ENCODE measurements at places on chromosomes 1 and 21.
A peak's percentile ranks its signal among the peaks of the same experiment; 100 is the strongest.

GRCh38 chr21:41742073-41742875, 24.6 kb downstream of the RIPK4 start:
- DNase-seq = no peak

DNA sequence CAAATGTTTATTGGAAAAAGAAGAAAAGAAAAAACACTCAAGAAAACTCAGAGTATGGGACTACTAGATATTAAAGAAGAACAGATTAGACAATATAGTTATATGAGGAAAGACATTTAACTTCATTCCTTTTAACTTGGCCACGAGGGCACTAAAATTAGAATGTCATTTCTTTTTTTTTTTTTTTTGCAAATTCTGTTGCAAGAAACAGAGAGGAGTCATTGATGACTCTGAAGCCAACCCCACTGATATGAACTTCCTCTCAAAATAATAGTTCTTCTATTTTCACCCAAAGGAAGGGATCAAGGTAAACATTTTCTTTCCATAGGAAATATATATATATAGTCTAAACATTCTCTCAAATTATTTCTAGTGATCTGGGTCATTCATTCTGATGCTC, 24.6 kb upstream of the PEX19 start:
- no peak for DNase-seq

GRCh38 chr1:163361123-163361934, 39.6 kb downstream of the NUF2 start:
- DNase-seq = peak; percentile 38

DNA sequence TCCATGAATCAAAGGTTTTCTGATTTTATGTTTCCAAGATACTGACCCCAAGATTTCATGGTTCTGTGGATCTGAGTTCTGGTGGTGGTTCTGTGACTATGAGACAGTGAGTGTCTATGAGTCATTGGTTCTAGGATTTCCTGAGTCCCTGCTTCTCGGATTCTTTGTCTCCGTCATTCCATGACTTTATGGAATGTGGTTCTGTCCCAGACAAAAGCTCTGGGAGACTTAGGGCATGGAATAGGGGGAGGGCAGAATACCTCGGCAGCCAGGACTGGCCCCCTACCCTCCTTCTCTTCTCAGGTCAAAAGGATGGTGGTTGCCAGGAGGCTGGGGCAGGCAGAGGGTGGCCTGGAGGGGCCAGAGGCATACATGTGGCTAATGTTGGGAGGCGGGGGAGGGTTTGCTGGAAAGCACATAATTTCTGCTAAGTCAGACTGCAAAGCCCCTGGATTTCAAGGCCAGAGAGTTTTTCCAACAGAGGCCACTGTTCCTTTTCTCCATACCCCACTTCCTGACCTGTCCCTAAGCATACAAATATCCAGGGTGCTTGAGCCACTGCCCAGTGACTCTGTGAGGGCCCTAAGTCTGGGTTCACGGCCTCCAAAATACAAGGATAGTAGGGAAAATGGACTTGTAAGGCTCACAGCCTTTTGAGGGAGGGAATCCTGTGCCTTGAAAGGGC, 17.2 kb downstream of the CDCP2 start:
- no peak for DNase-seq

- no peak for DNase-seq
These were observed 12.6 kb upstream of the BCAS2 start for GRCh38 chr1:114594046-114594445.

DNA sequence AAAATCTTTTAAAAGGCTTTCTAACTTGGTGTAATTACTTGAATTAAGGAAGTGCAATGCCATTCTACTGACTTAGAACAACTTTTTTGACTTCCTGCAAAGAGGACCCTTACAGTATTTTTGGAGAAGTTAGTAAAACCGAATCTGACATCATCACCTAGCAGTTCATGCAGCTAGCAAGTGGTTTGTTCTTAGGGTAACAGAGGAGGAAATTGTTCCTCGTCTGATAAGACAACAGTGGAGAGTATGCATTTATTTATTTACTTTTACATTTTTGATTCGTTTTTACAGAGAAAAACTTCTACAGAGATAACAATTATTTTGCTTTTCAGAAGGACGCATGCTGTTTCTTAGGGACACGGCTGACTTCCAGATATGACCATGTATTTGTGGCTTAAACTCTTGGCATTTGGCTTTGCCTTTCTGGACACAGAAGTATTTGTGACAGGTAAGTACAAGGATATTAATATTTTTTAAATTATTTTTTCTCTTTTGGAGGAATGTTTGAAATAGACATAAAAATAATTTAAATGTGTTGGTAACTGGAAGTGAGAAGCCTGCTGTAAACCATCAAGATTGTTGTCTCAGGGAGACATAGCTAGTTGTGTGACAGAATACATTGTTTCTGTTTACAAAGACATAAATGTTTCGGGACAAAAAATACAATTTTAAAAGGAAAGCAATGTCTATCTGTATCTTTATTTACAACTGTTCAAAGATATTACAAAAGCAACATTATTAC, at the start of gene PTPRC:
Gene PTPRC, plus strand, starts transcription at position 147 of the 742 bp plus-strand sequence. Its CDS starts 229 bp downstream, at position 376.
- DNase-seq = no peak

DNA sequence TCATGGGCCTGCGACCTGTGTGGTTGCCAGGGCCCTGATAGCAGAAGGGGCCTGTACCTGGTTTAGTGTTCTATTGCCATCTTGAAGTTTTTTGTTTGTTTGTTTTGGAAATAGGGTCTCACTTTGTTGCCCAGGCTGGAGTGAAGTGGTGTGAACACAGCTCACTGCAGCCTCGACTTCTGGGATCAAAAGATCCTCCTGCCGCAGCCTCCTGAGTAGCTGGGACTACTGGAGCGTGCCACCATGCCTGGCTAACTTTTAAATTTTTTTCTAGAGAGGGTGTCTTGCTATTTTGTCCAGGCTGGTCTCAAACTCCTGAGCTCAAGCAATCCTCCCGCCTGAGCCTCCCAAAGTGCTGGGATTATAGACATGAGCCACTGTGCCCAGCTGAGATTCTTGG, 72.9 kb downstream of the UBE2T start:
- DNase-seq = no peak

GRCh38 chr1:63203641-63204040, 118.7 kb upstream of the FOXD3 start:
- no peak for DNase-seq

DNA sequence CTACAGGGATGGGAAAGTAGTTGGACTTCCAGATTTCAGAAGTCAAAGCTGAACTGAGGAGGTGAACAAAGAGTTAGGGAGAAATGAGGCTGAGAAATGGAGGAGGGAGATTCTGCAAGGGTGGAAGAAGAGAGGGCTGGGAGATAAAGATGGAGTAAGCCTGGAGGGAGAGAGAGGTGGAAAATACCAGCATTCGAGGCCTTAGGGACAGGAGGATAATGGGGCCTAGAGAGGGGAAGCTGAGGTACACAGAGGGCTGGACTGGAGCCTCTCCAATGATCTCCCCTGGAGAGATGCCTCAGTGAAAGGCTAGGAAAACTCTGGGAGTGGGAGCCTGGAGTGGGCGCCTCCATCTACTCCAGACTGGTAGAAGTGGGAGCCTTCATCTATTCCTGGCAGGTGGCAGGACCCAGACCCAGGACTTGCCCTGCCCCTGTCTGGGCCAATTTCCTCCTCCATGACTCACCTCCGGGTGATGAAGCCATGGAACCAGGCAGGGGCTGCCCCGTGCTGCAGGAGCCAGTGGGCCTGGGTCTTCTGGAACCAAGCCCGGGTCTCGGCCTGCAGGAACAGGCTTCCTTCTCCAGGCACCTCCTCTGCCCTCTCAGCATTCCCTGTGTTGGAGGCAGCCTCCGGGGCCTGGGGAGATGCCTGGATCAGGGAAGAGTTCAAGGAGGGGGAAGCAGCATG, 1.9 kb downstream of the SH2D2A start:
- DNase-seq = no peak

DNA sequence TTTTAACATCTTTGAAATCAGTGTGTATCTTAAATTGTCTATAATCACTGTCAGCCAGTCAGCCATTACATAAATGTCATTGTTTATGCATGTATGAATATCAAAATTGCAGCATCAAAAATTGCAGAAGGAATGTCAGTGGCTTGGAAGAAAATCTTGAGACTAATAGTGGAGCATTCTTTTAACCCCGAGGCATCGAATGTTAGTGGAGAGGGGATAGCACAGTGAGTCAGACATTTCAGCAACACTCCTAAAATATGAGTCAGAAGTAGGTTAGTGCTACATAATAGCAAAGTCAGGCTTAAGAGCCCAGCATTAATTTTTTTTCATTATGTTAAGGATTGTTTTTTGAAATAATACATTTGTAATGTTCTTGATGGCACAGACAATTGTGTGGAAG, 45.5 kb downstream of the SNRPE start:
- no peak for DNase-seq

DNA sequence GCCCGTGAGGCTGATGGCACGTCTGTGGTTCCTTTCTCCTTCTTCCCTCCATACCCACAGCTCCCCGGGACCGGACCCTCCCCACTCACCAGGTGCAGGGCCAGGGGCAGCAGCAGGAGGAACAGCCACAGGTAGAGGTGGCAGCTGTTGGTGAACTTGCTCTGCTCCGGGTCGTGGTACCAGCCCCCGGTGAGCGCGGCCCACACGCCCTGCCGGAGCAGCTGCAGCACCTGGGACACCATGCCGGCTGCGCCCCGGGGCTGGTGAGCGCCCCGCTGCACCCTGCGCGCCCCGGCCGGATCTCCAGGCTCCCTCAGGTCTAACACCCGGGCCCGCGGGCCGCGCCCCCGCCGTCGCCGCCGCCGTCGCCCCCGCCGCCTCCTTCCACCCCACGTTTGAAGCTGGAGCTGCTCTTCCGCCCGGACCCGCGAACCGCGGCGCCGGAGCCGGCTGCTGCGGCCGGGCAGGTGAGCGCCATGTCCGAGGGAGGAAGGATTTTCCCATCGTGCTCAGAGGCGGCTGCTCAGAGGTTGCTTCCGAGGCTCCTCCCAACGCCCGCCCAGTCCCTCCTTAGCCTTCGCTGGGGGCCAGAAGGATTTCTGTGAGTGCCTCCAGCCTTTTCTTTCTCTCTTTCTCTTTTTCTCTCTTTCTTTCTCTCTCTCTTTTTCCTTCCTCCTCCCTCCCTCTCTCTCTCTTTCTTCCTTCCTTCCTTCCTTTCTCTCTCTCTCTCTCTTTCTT, at the start of gene PCNX2:
Gene PCNX2, minus strand, starts transcription at position 489 of the 738 bp plus-strand sequence. Its CDS starts 247 bp downstream, at position 242.
- peak; percentile 32 for DNase-seq

DNA sequence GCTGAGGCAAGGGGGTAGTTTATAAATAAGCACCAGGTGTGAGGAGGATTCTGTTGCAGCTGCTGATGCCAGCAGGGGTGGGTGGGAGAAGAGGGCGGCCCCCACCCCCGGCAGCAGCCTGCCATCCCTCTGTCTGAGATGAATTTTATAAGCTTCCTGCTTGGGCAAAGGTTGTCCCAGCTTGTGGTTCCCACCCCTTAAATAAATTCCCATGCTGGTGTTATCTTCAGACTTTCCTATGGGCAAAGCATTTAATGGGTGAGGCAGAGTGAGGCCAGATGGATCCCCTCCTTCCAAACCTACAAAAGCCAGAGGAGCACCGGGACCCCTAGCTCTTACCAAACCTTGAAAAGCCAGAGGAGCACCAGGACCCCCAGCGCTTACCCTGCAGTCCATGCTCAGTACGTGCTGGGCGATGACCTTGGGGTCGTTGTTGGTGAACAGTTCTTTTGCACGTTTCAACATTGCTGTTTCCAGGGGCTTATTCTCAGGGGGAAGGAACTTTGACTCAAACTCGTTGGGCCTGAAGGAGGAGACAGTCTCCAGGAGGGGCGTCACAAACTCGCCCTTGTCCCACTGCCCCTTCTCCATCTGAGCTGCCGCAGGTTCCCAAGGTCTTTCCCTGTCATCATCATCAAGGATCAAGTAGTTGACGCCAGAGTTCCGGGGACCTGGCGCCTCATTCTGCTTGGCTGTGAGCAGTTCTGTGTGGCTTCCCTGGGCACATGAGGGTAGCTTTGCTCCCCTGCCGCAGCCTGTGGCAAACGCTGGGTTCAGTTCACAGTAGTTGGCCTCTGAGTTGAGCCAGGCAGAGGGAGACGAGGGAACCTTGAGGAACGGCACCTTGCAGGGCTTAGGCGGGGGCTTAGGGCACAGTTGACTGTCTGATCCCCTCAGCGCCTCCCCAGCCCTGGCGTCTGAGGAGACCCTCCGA, 99.5 kb downstream of the BCAR3 start:
- no peak for DNase-seq

DNA sequence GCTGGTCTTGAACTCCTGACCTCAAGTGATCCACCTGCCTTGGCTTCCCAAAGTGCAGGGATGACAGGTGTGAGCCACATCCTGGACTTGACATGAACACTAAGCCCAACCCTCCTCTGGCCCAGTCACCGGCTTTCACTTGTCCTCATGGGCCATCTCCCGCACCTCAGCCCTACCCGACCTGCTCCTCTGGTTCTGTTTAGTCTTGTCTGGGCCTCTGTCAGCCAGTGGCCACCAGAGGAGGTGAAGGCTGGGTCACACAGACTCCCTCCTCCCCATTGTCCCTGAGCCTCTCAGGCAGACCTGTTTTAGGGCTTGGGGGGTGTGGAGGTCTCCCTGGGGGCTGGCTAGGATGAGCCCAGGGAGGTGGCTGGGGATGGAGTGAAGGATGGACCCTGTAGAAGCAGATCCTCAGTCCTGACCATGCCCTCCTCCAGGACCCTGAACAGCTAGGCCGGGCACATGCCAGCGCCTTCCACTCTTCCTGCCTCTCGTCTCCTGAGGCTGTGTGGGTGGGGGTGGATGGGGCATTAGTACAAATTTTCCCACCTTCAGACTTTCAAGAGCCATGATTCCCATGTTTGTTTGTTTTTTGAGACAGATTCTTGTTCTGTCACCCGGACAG, 26.1 kb upstream of the UMODL1 start:
- no peak for DNase-seq

DNA sequence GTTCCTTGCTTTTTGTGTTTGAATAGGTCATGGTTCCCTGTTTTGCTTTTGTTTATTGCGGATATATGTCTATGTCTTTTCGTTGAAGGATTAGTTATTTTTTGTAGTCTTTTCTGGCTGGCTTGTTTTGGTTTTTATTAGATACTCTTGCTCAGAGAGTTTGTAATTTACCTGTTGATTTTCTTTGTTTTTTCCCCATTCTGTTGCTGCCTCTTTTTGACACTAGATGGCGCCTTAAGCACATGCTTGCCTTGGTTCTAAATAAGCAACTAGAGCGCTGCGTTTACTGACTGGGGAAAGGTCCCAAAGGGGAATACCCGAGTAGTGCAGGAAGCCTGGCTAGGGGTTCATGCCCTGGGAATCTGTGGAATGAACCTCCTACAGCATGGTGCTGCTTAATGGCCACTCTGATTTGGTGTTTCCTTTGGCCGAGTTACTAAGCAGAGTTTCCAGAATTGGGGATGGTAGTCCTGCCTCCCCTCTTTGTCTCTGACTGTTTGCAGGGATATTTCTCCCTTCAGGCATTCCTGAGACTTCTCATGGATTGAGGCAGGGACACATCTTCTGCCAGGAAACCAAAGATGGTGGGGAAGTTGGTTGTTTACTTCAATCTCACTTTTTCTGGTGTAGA, 143.2 kb downstream of the PTPRU start:
- DNase-seq = no peak

Measured in NCI-H446 treated with DMSO at 0.1 percent for 48 hours (cell line).